ENCODE measurements at places on chromosomes 2 and 18.

GRCh38 chr2:235468978-235469655, 24.7 kb upstream of the AGAP1 start:
- DNase-seq, result no peak

GRCh38 chr18:8619041-8619440, 9.8 kb downstream of the RAB12 start:
- no peak for DNase-seq

DNA sequence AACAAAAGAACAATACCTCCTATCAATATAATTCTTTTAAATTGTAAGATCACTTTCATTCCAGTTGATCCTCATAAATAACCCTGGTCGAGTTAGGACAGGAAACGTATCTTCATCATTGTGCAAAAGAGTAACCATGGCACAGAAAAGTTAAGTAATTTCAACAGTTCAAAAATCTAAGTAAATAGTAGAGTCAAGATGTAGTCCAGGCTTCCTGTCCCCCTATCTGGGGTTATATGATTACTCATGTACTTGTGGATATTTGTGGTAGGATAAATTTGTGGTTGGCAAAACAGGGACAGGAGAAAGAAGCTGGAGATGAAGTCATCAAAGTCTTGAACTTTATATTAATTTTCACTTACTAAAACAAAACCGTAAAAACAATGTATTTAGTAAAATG, 772.6 kb downstream of the TSN start:
- DNase-seq, result no peak

- no peak for DNase-seq
Measured at GRCh38 chr2:8002765-8003393, 679.0 kb upstream of the ID2 start.

All from SHP77 treated with DMSO at 0.1 percent for 48 hours (cell line).